Stimulated activated CD8-positive, alpha-beta memory T cell treated with anti-CD3 and anti-CD28 coated beads, Interleukin-7, amount 100 ng/mL, for 1 hour (primary cell): ENCODE measurements at places on chromosomes 1 and 21.

DNA sequence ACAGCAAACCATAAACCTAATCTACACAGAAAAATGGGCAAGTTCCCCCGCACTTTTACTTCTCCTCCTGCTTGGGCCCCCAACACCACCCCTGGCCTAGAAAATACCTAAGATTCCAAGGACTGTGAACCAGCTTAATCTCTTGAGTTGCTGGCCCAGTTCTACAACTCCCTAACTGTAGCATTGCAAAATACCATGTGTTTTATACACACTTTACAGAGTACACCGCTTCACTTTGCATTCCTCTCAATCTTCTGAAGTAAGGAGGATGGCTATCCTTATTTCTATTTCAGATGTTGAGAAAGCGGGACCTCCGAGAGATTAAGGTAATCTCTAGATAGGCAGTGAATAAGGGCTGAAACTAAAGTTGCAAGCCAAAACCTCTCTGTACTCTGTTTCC lies 408.3 kb upstream of the NR5A2 start:
- DNase-seq, result no peak

GRCh38 chr21:25734654-25734903 lies 125 bp downstream of the ATP5PF start:
- no peak for DNase-seq

- no peak for DNase-seq
These were observed 1.6 kb downstream of the KDM1A start for GRCh38 chr1:23020706-23021405.

GRCh38 chr1:46062651-46063319 lies 69.6 kb downstream of the PIK3R3 start:
- peak; percentile 2 for DNase-seq

DNA sequence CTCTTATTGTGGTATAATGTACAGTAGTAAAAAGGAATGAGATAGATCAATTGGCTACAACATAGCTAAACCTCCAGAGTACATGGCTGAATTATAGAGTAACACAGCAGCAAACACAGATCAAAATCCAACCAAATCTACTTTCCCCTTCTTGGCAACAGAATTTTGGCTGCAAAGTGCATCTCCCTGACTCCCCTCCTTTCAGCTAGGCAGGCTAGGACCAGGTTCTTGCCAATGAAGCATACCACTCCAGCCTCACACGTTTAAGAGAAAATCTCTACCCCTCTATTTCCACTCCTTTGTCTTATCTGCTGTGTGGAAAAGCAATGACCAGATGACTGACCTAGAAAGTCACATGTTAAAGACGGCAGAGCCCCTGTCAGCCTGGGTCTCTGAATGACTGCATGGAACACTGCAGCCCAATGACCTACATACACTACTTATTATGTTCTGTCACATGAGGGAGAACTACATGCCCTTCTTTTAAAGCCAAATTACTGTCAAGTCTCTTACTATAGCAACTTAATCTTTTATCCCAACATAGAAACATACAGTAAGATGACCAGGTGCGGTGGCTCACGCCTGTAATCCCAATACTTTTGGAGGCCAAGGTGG lies 99.1 kb downstream of the HLCS start:
- DNase-seq, result no peak

GRCh38 chr21:33477066-33477465 lies 2.7 kb downstream of the TMEM50B start:
- DNase-seq, result no peak

DNA sequence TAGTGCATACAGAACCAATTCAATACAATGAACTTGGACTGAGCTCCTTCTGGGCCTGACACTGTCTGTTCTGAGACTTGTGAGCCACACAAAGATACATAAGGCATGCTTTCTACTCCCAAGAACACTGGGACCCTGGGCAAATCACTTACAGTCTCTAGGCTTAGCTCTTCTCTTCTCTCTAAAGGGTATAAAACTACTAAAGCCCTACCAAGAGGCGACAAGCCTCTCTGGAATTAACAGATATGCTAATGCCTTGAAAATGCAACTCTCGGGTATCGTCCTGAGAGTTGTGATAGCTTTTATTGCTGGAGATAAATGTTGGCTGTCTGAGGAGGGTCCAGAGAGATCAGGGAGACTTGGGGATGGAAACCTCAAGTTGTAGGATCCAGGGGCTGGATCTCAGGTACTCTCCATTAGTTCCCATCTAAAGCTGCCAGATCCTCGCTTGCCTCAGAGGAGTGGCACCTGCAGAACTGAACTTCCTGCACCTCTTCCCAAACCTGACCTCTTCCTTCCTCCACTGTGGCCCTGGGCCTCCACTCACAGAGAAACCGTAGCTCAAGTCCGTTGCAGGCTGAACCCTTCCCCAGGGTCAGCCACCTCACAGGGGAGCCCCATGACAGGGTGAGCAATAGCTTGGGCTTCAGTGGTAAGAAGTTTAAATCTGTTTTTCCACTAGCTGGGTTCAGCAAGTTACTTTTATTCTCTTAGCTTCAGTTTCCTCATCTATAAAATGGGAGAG lies 11.5 kb upstream of the CFAP45 start:
- DNase-seq, result no peak

GRCh38 chr1:10986525-10986890 lies 25.9 kb upstream of the TARDBP start:
- DNase-seq, result no peak

DNA sequence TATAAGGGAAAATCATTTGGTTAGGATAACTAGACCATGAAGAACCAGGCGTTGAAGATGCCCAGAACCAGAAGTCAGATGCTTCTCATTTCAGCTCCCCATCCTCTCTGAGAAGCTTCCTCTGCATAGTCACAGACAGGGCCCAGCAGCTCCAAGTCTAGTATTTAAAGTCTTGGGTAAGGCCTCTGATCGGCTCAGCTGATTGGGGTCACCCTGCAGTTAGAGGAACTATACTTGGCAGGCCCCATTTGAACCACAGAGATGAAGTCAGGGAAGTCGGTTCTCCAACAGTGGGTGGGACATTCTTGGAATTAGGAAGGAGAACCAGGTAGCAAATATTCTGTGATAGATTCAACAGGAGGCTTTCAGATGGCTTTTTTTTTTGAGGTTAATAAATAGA lies 48.3 kb downstream of the SLC22A15 start:
- no peak for DNase-seq

DNA sequence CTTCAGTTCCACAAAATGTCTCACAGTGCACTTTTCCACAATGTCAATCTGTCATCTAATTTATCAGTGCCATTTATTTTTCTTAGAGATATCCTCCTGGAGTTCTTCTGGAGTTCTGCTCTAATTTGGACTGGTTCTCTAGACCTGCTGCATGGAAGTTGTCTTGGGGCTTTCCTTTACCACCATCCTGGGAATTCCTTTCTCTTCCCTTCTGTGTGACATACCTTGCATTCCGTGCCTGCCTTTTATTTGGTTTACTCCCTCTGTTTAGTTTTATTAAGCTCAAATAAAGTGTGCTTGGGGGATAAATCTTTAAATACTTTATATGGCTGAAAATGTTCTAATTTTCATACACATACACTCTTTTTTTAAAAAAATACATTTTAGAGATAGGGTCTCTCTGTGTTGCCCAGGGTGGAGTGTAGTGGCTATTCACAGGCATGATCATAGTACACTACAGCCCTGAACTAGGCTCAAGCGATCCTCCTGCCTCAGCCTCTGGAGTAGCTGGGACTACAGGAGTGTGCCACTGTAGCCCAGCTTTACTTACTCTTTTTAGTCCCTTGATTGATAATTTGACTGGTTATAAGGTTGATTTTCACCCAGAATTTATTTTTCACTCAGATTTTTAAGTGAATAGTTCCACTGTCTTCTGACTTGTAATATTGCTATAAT lies 14.4 kb downstream of the MTF2 start:
- no peak for DNase-seq

- DNase-seq, result no peak
These were observed 275.9 kb upstream of the C1orf105 start for GRCh38 chr1:172144445-172145061.

- no peak for DNase-seq
These were observed 411.0 kb downstream of the LMO4 start for GRCh38 chr1:87739704-87740103.

DNA sequence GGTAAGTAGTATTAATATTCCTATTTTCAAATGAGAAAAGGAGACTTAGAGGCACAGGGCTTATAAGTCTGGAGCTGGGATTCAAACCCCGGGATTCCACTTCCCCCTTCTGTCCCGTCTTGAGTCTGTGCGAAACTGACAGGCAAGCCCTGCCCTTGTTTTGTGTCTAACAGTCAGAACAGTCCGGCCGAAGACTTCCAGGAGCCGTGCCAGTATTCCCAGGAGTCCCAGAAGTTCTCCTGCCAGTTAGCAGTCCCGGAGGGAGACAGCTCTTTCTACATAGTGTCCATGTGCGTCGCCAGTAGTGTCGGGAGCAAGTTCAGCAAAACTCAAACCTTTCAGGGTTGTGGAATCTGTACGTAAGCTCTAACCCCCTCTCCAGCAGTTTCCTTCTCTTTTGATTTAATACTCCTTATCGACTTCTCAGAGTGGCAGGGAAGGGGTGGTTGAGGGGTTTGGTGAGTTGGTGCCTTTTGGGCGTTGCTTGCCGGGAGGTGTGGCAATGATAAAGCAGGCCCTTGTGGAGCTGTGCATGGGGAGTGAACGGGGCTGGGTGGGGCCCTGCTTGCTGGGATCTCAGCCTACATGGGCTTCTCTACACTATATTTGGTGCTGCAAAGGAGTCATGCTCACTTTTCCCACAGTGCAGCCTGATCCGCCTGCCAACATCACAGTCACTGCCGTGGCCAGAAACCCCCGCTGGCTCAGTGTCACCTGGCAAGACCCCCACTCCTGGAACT lies 29.4 kb downstream of the IL6R start:
- no peak for DNase-seq

DNA sequence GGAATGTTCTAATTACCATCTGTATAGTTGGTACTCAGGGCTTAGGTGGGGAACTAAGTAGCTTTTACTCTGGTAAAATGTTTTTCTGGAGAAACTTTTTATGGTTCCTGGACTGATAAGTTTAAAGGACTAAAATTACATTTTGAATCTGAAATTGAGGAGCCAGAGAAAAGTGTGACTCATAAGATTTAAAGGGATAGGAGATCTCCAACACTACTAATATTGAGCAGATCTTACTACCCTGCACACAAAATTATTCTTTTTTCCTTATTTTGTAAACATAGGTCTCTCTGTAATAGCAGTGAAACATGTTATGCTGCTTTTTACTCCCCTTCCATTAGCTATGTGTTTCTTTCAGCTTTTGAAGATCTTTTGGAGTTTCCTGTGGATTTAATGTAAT lies 32.5 kb downstream of the MTF2 start:
- no peak for DNase-seq
